ENCODE measurements at places on chromosomes 13 and 19.

- DNase-seq = peak; percentile 54
Observed at GRCh38 chr19:17183271-17183761, 31.8 kb upstream of the USE1 start.

DNA sequence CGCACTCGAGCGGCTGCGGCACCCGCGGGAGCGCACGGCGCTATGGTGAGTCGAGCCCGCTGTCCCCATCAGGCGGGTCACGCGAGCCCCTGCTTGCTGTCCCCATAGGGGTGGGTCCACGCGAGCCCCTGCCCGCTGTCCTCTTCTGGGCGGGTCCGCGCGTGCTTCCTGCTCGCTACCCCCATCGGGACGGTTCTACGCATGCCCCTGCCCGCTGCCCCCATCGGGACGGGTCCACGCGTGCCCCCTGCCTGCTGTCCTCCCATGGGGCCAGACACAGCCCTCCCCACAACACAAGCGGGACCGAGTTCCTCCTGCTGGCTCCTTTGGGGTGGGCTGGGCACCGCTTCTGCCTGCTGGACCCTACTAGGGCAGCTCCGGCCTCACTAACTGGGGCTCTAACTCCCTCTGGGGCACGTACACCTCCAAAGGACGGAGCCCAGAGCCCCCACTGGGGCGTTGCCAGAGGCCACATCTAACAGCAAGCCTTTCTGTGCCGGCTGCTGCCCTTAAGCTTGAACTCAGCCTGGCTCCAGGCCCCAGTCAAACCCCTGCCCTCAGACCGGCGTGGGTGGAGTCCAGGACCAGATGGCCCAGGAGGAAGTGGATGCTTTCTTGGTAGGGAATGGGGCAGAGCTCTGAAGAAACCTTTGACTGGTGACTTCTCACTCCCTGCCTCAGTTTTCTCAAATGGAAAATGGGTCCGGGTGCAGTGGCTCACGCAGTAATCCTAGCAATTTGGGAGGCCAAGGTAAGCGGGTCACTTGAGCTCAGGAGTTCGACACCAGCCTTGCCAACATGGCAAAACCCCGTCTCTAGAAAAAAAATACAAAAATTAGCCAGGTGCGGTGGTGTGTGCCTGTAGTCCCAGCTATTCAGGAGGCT is 722 bp downstream of the COLGALT1 start:
- no peak for DNase-seq

DNA sequence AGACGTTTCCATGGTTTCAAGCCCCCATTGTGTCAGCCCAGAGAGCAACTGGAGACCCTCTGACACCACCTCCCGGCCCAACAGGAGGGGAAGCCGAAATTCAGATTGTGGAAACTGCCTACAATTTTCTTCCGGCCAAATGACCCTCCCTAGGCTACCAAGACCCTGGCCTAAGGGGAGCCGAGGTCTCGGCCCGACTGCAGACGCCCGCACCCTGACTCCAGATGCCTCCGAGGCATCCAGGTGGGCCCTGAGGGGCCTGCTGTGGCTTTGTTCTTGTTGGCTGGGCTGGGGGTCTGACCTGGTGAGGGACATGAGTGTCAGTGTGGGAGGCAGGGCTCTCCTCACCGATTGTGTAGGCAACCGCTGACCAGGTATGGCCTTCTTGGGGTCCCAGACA is 9.6 kb downstream of the MEX3D start:
- DNase-seq = no peak

- no peak for DNase-seq
Observed at GRCh38 chr13:51782026-51782710, 21.8 kb downstream of the DHRS12 start.

- DNase-seq = no peak
Observed at GRCh38 chr13:32298695-32299094, 16.5 kb downstream of the ZAR1L start.
